ENCODE measurements at places on chromosomes 6 and 20.

DNA sequence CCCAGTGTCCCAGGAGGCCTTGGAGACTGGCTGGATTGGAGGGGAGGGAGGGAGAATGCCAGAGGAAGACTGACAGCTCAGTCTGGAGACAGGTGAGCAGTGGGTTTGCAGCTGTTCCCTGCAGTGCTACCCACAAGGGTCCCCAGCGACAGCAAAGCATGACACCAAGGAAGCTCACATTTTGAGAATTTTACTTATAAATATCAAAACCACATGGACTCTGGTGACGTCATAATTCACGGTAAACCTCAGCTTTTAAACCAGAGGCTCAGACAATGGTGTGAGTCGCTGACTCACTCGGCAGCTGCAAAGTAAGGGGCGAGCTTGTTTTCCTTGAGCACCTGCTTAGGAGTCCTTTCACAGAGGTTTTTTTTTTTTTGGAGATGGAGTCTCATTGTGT, 65.2 kb downstream of the THBS2 start:
- no peak for DNase-seq

GRCh38 chr6:131001111-131001736, 61.8 kb downstream of the EPB41L2 start:
- no peak for DNase-seq

DNA sequence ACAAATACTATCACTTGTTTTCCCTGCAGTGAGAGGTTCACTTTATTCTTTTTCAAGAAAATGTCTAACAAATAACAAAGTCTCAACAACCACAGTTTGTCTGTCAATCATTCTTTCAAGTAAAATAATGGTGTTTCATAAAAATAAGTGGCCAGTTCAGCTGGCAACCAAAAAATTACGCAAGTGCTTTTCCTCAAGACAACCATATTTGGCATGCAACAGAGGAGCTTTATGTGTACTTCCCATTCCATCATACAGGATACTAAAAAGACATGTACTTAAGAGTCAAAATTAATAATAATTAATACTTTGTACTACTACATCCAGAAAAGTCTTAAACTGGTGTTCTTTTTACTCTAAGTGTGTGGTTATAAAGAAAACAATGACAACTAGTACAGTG, 34.6 kb downstream of the ATG5 start:
- DNase-seq = no peak

GRCh38 chr6:129672341-129672682, 37.7 kb downstream of the ARHGAP18 start:
- no peak for DNase-seq

- no peak for DNase-seq
Measured at GRCh38 chr6:157056275-157056674, 267.0 kb downstream of the TMEM242 start.

- no peak for DNase-seq
Measured at GRCh38 chr6:41780551-41781365, at the start of gene PRICKLE4. TSS of gene PRICKLE4 (plus strand) at chr6:41780782. CDS start at chr6:41783474, 2,692 bp downstream.

DNA sequence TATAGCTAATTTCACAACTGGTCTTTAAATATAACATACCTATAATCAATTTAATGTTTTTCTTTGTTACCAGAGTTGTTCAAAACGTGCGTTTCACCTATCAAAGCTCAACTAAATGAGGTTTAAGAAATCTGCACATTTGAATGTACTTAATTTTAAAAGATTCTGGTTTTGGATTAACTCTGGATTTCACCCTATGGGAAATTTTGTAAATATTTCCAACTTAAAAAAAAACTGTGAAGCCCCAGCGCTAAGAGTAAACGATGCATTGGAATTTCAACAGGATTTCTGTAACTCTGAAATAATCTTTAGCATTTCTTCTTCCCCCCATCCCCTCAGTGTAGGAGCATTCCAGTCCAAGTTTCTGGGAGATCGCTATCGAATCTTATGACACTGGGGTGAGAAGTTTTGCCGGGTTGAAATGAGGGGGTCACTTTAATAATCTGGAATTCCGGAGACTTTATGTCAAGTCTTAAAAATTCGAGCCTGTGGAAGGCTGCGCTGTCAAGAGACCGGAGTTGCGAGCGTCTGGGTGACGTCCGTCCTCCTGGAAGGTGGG, 643 bp upstream of the MAP3K4 start:
- no peak for DNase-seq

DNA sequence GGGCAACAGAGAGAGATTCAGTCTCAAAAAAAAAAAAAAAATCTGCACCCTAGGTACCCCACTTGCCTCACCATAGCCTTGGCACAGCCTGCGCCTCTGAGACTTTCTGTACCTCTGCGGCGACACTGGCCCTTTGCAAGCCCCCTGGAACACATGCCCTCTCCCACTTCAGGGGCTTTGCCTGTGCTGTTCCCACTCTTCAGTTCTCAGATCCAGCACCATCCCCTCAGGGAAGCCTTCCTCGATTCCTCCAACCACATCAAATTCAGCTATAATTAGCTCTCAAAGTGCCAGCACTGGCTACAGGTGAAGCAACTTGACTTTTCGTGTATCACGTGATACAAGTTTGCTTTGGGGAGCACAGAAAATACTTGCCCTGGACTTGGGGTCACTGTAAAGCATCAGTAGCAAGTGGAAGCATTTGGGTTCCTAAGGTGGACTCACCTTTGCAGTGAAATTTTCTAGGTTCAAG, 2.1 kb upstream of the UBE2V1 start:
- DNase-seq = no peak

DNA sequence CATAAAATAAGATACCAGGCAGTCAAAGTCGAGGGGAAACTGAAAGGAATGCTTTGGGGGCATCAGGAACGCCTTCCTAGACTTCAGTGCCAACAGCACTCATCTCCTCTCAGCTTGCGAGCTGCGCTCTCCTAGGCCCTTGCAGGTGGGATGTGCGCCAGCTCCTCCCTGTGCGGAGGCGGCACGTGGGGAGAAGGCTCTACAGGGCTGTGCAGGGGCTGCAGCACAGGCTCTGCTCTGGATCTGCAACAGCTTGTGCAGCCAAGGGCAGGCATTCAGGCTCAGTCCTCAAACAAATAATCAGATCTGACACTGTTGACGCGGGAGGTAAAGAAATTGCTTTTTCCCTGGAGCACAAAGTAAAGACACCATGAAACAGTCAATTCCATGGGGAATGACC, 144.8 kb downstream of the TTLL2 start:
- DNase-seq = no peak

DNA sequence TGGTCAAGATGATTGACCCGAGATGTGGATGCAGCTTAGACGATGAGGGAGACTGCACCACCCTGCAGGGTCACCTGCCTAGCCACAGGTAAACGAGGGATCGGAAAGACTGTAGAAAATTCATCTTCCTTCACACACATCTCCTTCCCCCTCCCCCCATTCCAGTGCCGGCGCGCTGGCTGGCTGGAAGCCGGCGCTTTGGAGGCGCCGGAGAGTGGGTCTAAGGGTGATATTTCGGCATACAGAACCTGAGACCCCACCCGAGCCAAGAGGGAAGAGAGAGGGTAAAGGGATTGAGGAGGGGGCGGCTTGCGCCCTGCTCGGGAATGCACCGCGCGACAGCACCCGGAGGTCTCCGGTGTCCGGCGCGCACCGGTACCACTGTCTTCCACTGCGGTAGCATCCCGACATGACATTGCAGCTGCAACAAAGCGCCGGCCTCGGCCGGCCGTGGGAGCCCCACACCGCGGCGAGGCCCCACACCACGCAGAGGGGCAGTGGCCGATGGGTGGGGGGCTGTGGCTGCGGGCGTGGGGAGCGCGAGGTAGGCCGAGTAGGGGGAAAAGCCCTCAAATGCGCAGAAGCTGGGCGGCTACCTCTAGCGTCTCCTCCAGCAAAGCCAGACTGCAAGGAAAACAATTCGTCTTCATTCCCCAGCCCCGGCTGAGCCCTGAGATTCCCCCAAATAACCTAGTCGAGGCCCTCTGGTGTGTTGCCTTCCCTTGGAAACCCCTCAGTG, 984 bp downstream of the TNFRSF21 start:
- DNase-seq = no peak

DNA sequence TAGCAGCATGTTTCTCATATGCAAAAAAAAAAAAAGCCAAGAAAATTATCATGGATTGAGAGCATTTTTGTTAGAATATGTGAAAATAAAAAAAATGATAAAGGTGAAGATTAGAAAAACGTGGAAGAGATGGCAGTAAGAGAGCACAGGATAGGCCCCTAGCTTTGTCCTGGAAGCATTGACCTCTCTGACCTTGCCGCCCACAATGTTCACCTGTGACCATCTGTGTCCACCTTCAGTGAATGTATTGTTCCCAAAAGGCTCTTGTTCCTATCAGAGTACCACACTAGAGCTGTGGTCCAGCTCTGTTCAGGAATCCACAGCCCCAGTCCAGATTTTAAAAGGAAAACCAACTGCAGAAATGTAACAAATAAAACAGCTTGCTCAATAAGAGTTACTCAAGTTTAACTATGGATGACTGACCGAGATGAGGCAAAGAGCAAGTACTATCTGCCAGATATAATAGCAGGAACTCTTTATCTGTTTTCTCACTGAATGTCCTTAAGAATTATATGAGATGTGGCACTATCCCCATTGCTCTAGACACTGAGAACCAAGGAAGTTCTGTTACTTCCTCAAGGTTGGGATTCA, 287.7 kb upstream of the STXBP5 start:
- DNase-seq = no peak

DNA sequence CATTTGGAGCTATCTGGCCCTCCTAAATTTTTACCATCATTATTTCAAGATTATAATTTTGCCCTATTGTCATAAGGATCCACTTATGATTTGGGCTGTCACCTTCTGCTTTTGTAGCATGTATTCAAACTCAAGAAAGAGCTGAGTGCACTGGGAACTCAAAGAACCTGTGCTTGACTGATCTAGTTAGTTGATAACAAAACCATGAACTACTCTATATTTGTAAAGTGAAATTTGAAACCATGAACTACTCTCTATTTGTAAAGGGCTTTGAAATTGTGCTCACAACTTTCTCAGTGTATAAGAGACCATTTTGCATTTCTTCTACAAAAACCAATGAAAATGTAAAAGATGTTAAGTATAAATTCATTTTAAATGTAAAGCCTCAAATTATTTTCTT, 77.5 kb upstream of the POPDC3 start:
- no peak for DNase-seq

- no peak for DNase-seq
Measured at GRCh38 chr6:149052350-149053106, 265.0 kb upstream of the TAB2 start.

DNA sequence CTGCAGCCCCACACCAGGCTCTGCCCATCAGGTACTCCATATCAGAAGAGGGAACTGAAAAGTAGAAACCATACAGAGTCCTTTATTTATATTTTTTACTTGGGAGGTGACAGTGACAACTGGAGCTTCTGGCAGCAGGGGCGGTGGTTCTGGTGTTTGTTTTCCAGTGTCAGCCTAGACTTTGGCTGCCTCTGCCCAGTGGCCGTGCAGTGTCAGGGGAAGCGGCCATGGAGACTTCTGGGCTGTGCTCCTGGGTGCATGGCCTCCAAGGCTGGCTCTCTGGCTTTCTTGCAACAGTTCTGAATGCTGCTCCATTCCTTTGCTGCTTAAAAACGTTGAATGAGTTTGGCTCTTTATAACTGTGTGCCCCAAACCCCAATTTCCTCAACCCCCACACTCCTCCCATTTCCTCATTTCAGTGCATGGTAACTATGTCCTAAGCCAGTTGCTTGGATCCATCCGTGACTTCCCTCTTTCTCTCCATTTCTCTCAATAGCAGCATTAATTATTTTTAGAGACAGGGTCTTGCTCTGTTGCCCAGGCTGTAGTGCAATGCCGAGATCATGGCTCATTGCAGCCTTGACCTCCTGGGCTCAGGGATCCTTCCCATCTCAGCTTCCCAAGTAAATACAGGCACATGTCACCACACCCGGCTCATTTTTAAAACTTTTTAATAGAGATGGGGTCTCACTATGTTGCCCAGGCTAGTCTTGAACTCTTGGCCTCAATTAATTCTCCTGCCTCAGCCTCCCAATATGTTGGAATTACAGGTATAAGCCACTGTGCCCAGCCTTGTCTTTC, 141.1 kb upstream of the SGK1 start:
- DNase-seq = no peak
